Lung (tissue), 17 donors: ENCODE measurements at places on chromosomes 3 and 15.

- no peaks in the 10 kb centered on the region for H3K4me1 ChIP-seq
- no peaks in the 10 kb centered on the region for H3K36me3 ChIP-seq
- H3K27ac ChIP-seq, result no peak overlapping the region
Observed at GRCh38 chr3:26484140-26484539, 138.4 kb upstream of the LRRC3B start.

GRCh38 chr3:189344996-189345395 is 173.2 kb downstream of the TPRG1 start:
- DNase-seq, result no peak
- no peaks in the 10 kb centered on the region for H3K4me1 ChIP-seq
- H3K27ac ChIP-seq, result no peak overlapping the region
- no peaks in the 10 kb centered on the region for H3K27me3 ChIP-seq
- H3K4me3 ChIP-seq, result no peak overlapping the region

- peak; percentile 67 for DNase-seq
- H3K27ac ChIP-seq, result no peak overlapping the region
- no peaks in the 10 kb centered on the region for H3K27me3 ChIP-seq
- H3K4me1 ChIP-seq, result no peaks in the 10 kb centered on the region
- H3K36me3 ChIP-seq, result no peaks in the 10 kb centered on the region
Observed at GRCh38 chr3:160403028-160403545, 3.6 kb downstream of the SMC4 start.

- no peak for DNase-seq
- H3K4me3 ChIP-seq, result no peak overlapping the region
- peaks cover 7% of the 10 kb centered on the region for H3K4me1 ChIP-seq
Observed at GRCh38 chr3:115384381-115384780, 237.3 kb upstream of the ZBTB20 start.

DNA sequence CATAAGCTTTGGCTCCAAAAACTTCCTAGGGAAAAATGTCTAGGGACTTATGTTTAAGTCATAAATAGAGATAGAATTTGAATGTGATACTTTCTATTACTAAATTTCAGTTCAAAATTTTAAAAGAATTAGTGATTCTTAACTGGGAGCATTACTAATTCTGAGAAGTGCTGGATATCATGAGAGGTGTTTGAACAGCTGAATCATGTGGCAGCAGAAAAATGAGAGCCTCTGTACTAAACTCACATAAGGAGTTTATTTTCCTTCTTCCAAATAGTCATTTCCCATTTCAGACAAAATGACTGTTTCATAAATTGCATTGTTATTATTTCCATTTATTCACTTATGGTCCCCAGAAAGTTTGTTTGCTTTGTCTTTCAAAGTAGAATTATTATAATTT is 62.7 kb downstream of the SLMAP start:
- H3K4me3 ChIP-seq, result no peak overlapping the region
- no peaks in the 10 kb centered on the region for H3K36me3 ChIP-seq
- no peak overlapping the region for H3K27ac ChIP-seq
- no peak for DNase-seq
- no peaks in the 10 kb centered on the region for H3K27me3 ChIP-seq

GRCh38 chr3:129519896-129520715 is 8.3 kb upstream of the RHO start:
- no peaks in the 10 kb centered on the region for H3K4me1 ChIP-seq
- no peak overlapping the region for H3K4me3 ChIP-seq
- H3K36me3 ChIP-seq, result no peaks in the 10 kb centered on the region

- no peaks in the 10 kb centered on the region for H3K4me1 ChIP-seq
- H3K27me3 ChIP-seq, result no peaks in the 10 kb centered on the region
- no peak for DNase-seq
- H3K4me3 ChIP-seq, result no peak overlapping the region
- H3K36me3 ChIP-seq, result no peaks in the 10 kb centered on the region
Observed at GRCh38 chr15:40956541-40956982, 3.3 kb downstream of the CHAC1 start.

GRCh38 chr15:69876064-69876940 is 221.4 kb downstream of the TLE3 start:
- H3K27ac ChIP-seq, result no peak overlapping the region
- H3K27me3 ChIP-seq, result no peaks in the 10 kb centered on the region
- H3K36me3 ChIP-seq, result no peaks in the 10 kb centered on the region

GRCh38 chr3:78642226-78643035 is 1125.4 kb downstream of the ROBO1 start:
- H3K4me1 ChIP-seq, result no peaks in the 10 kb centered on the region
- no peaks in the 10 kb centered on the region for H3K27me3 ChIP-seq
- no peaks in the 10 kb centered on the region for H3K36me3 ChIP-seq
- no peak overlapping the region for H3K27ac ChIP-seq
- no peak for DNase-seq

DNA sequence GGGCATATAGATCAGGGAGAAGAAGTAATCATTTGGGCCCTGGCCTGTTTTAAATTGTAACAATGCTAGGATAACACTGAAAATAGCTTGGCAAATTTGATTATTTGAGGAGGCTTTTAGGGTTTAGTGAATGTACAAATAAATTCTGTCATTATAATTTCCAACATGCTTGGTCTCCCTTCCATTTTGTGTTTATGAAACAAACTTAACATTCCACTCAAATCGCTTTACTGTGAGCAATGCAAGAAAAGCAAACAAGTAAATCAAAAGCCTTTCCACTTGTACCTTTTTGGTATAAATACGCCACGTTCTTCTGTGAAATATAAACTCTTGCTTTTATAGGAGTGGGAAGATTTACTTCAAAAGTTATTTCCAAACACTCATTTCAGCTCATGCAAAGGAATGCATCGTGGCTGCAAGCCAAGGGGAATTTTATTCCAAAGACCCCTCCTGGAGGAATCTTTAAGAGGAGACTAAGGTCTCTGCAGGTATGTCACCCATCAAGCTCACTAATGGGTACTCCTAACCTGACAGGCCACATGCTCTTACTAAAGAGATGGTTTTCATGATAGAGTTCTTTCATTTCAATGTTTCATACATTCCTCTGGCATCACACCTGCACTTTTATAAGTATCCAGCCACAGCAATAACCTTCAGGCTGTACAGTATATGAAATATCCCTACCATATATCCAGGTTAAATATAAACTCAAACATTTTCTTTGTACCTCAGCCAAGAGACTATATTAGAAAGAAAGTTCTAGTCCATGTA is 115.2 kb downstream of the P3H2 start:
- no peaks in the 10 kb centered on the region for H3K27me3 ChIP-seq
- DNase-seq, result no peak
- no peaks in the 10 kb centered on the region for H3K4me1 ChIP-seq
- no peak overlapping the region for H3K27ac ChIP-seq
- no peak overlapping the region for H3K4me3 ChIP-seq
- no peaks in the 10 kb centered on the region for H3K36me3 ChIP-seq

GRCh38 chr3:65182085-65182484 is 494.3 kb upstream of the ADAMTS9 start:
- no peak for DNase-seq
- H3K36me3 ChIP-seq, result no peaks in the 10 kb centered on the region
- no peaks in the 10 kb centered on the region for H3K27me3 ChIP-seq
- H3K27ac ChIP-seq, result no peak overlapping the region
- no peaks in the 10 kb centered on the region for H3K4me1 ChIP-seq
- H3K4me3 ChIP-seq, result no peak overlapping the region

GRCh38 chr3:140092848-140093536 is 158.0 kb downstream of the CLSTN2 start:
- H3K27ac ChIP-seq, result no peak overlapping the region
- DNase-seq, result no peak
- H3K27me3 ChIP-seq, result no peaks in the 10 kb centered on the region
- H3K36me3 ChIP-seq, result no peaks in the 10 kb centered on the region
- no peak overlapping the region for H3K4me3 ChIP-seq

- no peak overlapping the region for H3K27ac ChIP-seq
- no peak for DNase-seq
- H3K27me3 ChIP-seq, result peaks cover 3% of the 10 kb centered on the region
- H3K4me1 ChIP-seq, result no peaks in the 10 kb centered on the region
- H3K36me3 ChIP-seq, result no peaks in the 10 kb centered on the region
- no peak overlapping the region for H3K4me3 ChIP-seq
Observed at GRCh38 chr15:33296050-33296449, 14.7 kb upstream of the RYR3 start.

DNA sequence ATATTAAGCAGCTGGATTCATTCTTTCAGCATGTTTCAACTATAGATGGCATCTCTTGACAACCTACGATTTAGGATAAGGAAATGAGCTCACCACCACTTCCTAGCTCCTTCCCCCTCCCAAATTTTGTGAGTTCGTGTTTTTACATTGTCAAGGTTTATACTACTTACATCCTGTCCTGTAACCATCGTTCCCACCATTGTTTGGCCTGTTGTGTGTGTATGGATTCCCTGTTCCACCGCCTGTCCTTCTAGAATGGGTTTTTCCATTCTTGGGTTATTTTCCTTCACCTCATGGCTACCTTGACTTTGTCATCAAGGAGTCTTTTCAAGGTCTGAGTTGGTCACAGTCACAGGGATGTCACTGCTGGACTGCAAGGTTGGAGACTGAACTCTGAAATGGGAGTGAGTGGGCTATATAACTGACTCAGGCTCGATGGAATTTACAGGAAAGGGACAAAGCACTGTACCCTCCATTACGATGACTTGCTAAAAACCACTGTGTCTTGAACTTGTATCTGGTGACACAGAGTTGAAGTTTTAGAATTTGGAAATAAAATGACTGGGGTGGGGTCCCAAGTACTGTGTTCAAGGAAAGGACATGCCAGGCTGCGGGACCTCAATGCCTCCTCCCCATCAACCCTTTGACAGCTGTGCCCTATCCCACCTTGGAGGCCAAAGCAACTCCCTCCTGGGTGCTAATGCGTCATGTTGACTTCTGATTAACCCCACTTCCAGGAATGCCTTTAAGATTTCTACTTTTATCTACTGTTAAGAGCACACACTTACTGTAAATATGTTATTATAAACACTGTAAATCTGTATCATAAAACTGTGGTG is 66.8 kb upstream of the BLM start:
- peaks cover 5% of the 10 kb centered on the region for H3K4me1 ChIP-seq
- DNase-seq, result no peak
- H3K4me3 ChIP-seq, result no peak overlapping the region
- no peak overlapping the region for H3K27ac ChIP-seq
- no peaks in the 10 kb centered on the region for H3K27me3 ChIP-seq
- H3K36me3 ChIP-seq, result no peaks in the 10 kb centered on the region

DNA sequence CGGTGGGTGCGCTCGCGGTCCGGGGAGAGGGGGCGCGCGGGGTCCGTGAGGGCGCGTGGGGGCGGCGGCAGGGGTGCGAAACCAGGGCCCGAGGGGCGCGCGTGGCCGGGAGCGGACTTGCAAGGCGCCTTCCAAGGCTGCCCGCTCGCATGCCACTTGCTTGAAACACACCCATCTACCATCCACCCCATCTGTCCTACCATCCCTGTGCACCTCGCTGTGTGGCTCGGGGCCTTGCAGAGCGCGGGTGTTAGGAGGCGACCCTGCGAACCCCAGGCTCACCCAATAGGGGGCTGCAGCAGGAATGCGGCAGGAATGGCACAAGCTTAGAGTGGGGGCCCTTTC is 240 bp downstream of the CFAP100 start:
- no peak overlapping the region for H3K27ac ChIP-seq
- no peak overlapping the region for H3K4me3 ChIP-seq
- peaks cover 3% of the 10 kb centered on the region for H3K4me1 ChIP-seq
- H3K27me3 ChIP-seq, result peaks cover 2% of the 10 kb centered on the region

- H3K4me1 ChIP-seq, result peaks cover 6% of the 10 kb centered on the region
- DNase-seq, result no peak
- H3K27me3 ChIP-seq, result no peaks in the 10 kb centered on the region
- H3K4me3 ChIP-seq, result no peak overlapping the region
- no peak overlapping the region for H3K27ac ChIP-seq
Observed at GRCh38 chr3:69683082-69683806, 56.0 kb upstream of the MITF start.

GRCh38 chr3:182482705-182483104 is 310.6 kb upstream of the ATP11B start:
- H3K27ac ChIP-seq, result no peak overlapping the region
- H3K4me1 ChIP-seq, result no peaks in the 10 kb centered on the region
- no peak overlapping the region for H3K4me3 ChIP-seq
- peak; percentile 13 for DNase-seq
- no peaks in the 10 kb centered on the region for H3K36me3 ChIP-seq

GRCh38 chr15:83889995-83890394 is 236.1 kb downstream of the ADAMTSL3 start:
- H3K27me3 ChIP-seq, result no peaks in the 10 kb centered on the region
- H3K36me3 ChIP-seq, result no peaks in the 10 kb centered on the region
- no peak overlapping the region for H3K4me3 ChIP-seq
- no peak overlapping the region for H3K27ac ChIP-seq
- DNase-seq, result no peak

- H3K27ac ChIP-seq, result no peak overlapping the region
- no peak overlapping the region for H3K4me3 ChIP-seq
- no peaks in the 10 kb centered on the region for H3K36me3 ChIP-seq
- DNase-seq, result no peak
Observed at GRCh38 chr3:1726741-1727140, 371.9 kb upstream of the CNTN4 start.

- H3K36me3 ChIP-seq, result no peaks in the 10 kb centered on the region
- DNase-seq, result no peak
- no peak overlapping the region for H3K4me3 ChIP-seq
- H3K27me3 ChIP-seq, result no peaks in the 10 kb centered on the region
Observed at GRCh38 chr3:5766848-5767247, 579.3 kb downstream of the EDEM1 start.

DNA sequence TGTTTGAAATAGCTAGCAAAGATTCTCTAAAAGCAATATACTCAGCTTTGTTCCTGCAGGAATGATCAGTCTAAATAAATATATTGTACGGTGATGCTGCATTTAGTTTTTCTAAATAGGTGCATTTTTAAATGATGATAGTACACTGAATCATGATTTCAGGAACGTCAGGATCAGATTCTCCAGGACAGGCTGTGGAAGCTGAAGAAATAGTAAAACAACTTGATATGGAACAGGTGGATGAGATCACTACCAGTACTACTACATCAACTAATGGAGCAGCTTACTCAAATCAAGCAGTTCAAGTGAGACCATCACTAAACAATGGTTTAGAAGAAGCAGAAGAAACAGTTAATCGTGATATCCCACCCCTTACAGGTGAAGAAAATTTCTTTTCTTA is 46.3 kb upstream of the EIF3J start:
- H3K36me3 ChIP-seq, result peaks cover 38% of the 10 kb centered on the region
- H3K27ac ChIP-seq, result no peak overlapping the region
- no peak for DNase-seq
- H3K4me1 ChIP-seq, result no peaks in the 10 kb centered on the region
- H3K4me3 ChIP-seq, result no peak overlapping the region
- no peaks in the 10 kb centered on the region for H3K27me3 ChIP-seq

GRCh38 chr15:99487337-99487730 is 78.5 kb upstream of the MEF2A start:
- no peaks in the 10 kb centered on the region for H3K36me3 ChIP-seq
- no peak for DNase-seq
- H3K4me1 ChIP-seq, result peaks cover 25% of the 10 kb centered on the region
- H3K4me3 ChIP-seq, result no peak overlapping the region

DNA sequence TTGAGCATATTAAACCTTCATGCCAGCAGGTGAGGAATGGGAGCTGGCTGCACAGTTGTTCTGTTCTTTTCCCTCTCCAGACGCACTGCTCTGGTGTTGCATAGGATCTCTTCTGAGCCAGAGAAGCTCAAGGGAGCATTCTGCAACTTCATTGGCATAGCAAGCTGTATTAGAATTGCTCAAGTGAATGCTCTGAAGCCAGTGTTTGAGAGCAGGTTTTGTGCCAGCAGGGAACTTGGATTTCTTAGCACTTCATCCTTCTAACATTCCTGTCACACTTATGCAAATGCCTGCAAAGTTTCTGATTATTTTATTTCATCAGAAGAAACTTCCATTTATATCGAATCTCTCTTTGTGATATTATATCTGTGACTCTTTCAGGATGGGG is 366.6 kb downstream of the AGBL1 start:
- no peaks in the 10 kb centered on the region for H3K27me3 ChIP-seq
- H3K4me1 ChIP-seq, result no peaks in the 10 kb centered on the region
- H3K27ac ChIP-seq, result no peak overlapping the region
- DNase-seq, result peak; percentile 40
- no peak overlapping the region for H3K4me3 ChIP-seq
